Kidney tubule cell (primary cell): ENCODE measurements at places on chromosomes 16 and 17.

GRCh38 chr16:59047114-59047513 lies 313.0 kb upstream of the GOT2 start:
- DNase-seq, result no peak

- DNase-seq, result peak; percentile 6
These were observed 69.3 kb downstream of the ABCC1 start for GRCh38 chr16:16018705-16019104.

DNA sequence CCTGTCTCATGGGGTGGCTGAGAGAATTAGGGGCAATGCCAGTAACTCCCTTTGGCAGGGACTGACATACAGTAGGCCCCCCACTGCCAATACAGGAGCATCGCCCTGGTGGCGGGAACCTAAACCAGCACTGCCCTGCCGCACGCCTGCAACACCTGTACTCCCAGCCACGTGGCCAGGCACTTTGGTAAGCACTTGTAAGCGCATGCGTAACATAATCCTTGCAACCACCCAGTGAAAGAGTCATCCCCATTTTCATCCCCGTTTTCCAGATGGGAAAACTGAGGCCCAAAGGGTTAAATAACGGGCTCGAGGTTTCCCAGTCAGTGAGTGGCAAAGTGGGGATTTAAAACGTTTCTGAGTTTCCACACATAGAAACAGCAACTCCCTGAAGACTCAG lies 17.5 kb downstream of the SCN4A start:
- no peak for DNase-seq

GRCh38 chr16:1274767-1275166 lies 18.9 kb downstream of the TPSD1 start:
- no peak for DNase-seq

DNA sequence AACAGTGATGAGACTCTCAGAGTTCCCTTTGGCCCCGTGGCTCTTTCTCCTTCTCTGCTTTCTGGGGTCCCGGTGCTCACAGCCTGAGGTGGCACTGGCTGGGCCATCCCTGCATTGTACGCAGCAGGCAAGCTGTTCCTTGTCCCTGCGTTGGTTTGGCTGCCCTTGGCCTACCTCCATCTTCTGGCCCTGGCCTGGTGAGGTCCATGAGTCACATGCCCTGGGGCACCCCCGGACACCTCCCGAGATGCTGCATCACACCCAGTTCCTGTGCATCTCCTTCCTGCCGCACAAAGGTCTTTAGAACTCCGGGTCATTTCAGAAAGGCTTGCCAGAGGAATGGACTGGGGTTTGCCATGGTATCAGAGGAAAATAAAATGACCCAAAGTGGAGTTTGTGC lies 9.5 kb downstream of the SULT1A2 start:
- DNase-seq, result no peak

DNA sequence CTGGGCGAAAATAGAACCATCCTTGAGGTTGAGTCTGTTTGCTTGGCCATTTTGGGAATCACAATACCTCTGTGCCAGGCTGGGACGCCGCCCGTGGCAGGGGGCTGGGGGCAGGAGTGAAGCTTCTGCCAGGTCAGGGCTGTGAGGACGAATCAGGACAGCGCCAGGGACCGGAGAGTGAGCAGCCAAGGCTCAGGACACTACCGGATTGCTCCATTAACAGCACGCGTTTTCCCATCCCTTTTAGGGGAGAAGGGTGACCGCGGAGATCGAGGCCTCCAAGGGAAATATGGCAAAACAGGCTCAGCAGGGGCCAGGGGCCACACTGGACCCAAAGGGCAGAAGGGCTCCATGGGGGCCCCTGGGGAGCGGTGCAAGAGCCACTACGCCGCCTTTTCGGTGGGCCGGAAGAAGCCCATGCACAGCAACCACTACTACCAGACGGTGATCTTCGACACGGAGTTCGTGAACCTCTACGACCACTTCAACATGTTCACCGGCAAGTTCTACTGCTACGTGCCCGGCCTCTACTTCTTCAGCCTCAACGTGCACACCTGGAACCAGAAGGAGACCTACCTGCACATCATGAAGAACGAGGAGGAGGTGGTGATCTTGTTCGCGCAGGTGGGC lies 23.4 kb downstream of the C1QTNF1 start:
- no peak for DNase-seq

- no peak for DNase-seq
These were observed 27.2 kb downstream of the ARHGAP27 start for GRCh38 chr17:45405250-45406086.

GRCh38 chr16:11977376-11978041 lies 975 bp downstream of the SNX29 start:
- peak; percentile 75 for DNase-seq

DNA sequence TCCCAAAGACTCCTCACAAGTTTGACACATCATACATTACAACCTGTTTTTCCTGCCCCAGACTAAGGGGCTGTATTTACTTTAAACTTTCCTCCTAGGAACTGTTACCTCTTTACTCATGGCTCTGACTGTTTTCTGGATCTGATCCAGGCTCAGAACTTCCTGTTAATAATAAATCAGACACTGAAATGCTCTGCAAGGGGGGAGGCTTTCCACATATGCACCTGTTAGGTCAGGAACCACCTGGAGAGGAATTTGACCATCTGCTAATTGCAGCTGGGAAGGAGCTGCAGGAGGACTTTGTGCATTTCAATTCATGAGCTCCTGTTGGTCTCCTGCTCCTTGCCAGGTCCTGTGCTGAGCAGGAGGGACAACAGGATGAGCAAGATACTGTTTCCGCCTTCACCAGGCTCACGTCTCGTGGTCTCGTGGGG lies 476.9 kb upstream of the CDH5 start:
- peak; percentile 42 for DNase-seq

DNA sequence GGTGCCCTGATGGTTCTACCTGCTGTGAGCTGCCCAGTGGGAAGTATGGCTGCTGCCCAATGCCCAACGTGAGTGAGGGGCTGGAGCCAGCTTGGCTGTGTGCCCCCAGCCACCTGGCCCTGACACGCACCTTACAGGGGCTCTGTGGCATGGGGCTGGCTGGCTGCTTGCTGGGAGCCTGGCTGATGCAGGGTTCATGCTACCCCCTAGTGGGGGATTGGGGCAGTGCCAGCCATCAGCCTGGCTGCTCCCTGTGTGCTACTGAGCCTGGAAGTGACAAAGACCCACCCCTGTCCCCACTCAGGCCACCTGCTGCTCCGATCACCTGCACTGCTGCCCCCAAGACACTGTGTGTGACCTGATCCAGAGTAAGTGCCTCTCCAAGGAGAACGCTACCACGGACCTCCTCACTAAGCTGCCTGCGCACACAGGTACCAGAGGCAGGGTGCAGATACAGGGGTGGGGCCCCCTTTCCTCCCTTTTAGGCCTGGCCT lies 5.7 kb downstream of the GRN start:
- DNase-seq, result peak; percentile 64

GRCh38 chr17:21512307-21513011 lies 136.3 kb downstream of the KCNJ12 start:
- no peak for DNase-seq

GRCh38 chr17:17485420-17485819 lies 8.6 kb downstream of the MED9 start:
- no peak for DNase-seq

- no peak for DNase-seq
These were observed 205.5 kb downstream of the NTN1 start for GRCh38 chr17:9226794-9227135.
